CD4-positive, alpha-beta T cell treated with Interleukin-17A for 1 hour (primary cell): ENCODE measurements at places on chromosomes 6 and 20.

DNA sequence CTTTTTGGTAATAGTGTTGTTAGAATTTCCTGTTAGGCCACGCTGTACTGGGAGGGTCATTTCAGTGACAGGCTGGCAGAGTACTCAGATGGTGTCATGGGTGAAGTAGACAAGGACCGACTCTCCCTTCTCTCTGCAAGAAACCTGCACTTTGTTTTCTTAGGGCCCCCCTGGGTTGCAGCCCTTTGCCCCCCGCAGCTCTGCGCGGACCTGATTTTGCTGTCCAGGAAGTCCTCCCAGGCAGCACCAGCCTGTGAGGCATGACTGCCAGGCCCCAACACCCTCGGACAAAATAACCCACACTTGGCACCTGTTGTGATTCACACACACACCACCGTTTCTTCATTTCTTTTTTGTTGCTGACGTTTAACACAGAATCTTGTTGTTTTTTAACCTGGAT, 21.8 kb upstream of the CLDN20 start:
- no peak for DNase-seq

DNA sequence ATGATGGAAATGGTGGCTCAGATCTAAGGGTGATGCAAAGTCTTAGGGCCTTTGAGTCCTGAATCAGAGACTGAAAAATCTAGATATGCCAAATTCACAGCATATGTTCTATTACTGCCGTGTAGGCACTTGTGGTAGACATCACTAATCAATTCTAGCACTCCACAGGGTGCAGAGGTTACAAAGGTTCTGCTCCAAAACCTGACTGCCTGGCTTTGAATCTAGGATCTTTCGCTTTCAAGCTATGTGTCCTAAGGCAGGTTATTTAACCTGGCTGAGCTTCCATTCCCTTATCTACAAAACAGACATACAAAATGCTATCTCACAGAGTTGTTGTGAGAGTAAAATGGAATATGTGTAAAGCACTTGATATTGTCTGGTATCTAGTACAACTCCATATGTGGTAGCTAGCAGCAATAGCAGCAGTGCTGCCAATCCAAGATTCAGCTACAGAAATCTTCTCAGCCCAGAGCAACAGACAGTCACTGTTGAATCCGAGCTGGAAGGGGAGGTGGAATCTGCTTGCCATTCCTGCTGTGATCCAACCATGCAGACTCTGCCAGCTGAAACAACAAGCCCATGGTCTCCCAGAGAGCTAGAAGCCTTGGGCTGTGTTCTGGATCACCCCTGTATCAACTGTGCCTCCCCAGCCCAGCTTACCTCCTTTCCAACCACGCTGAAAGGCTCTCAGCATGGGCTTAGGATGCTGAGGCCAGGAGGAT, 206.9 kb downstream of the TFAP2C start:
- no peak for DNase-seq

GRCh38 chr6:15493437-15494168, 169.2 kb downstream of the DTNBP1 start:
- no peak for DNase-seq

DNA sequence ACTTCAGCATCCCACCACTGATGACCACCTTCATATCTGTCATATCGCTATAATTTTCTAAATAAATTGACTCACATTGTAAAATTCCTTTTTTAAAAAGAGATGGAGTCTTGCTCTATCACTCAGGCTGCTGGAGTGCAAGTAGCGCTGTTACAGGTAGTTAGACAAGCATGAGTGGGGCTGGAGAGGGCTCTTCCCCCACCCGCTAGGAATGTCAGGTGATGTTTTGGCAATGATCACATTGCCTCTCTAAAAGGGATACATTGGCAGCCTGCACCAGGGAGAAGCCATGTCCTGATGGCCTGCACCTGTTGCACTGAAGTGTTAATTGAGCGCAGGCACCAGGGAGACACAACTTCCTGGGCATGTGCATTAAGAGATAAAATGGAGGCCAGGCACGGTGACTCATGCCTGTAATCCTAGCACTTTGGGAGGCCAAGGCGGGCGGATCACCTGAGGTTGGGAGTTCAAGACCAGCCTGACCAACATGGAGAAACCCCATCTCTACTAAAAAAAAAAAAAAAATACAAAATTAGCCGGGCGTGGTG, 16.9 kb upstream of the SLC22A16 start:
- DNase-seq: no peak

DNA sequence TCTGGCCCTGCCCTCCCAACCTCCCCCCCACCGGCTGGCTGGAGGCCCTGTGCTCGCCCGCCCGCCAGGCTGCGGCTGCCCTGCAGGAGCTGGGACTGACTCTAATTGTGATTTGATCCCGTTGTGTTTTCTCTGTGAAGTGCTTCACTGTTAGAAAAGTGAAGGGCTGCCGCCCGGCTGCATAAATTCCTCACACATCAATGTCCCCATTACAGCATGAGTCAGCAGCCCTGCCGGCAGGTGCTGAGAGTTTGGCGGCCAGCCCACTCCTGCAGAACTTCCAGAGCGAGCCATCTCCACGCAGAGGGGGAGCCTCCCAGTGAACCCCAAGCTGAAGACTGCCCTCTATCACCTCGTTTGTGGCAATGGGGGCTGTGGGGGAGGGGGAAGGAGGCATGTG, 137.9 kb downstream of the DLL1 start:
- no peak for DNase-seq

DNA sequence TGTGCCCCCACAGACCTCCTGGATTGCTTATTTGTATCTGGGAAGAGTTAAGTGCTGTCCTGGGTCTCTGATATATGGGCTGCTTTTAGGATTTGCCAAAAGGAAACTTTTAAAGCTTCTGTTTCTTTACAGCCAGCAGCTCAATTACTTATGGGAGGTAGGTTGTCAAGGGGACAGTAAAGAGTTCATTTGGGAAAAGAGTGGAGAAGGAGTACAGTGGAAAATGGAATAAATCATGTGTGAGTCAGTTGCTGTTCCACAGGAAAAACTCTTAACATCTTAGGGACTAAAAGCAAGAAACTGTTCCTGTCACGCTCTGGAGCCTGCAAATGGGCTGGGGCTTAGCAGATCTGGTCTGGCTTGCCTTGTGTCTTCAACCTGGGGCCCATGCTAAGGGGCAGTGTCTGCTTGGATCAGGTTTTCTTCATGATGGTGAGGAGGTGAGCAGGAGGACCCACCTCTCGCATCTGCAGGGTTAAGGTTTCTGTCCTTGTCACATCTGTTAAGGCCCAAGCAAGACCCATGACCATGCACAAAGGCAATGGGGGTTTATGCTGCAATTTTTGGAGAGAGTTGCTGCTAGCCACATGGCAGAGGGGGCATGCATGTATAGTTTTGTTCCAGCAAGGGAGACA, 8.7 kb upstream of the CST1 start:
- DNase-seq: no peak

DNA sequence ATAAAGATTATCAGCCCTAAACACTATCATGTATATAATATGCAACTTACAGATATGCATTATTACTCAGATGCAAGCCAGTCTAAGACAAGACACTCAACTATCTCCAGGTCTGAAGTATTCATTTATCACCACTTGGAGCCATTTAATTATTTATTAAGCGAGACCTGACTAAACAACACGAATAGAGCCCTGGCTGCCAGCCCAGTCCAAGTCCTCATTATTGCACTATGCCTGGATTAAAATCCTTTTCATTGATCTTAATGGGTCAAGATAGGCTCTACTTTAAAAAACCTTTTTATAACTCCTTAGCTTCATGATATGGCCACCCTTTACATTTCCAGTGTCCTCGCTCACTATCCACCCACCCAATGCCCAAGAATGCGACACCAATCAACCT, 183.1 kb upstream of the MARCKS start:
- DNase-seq: no peak

GRCh38 chr6:108778421-108779186, 69.6 kb upstream of the ARMC2 start:
- DNase-seq: no peak

DNA sequence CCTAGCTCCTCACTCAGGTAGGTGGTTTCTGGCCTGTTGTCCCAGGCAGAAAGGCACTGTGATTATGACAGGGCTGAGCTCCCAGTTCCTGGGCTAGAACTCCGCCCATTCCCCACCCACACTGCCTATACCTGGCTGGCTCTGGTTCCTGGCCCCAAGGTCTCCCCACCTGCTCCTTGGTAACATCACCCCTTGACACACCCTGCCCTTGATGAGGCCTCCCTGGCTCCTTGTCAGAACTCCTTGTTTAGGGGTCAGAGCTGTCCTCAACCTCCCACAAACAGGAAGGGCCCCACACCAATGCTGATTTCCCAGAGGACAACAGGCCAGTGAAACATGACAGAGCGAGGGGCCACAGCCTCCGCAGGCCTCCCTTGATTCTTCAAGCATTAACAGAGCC, 15.5 kb upstream of the MYMX start:
- DNase-seq: no peak

GRCh38 chr20:29326376-29327070, 1930.9 kb upstream of the DEFB115 start:
- no peak for DNase-seq

- DNase-seq: no peak
Measured at GRCh38 chr6:152893187-152893586, 89.7 kb downstream of the FBXO5 start.

DNA sequence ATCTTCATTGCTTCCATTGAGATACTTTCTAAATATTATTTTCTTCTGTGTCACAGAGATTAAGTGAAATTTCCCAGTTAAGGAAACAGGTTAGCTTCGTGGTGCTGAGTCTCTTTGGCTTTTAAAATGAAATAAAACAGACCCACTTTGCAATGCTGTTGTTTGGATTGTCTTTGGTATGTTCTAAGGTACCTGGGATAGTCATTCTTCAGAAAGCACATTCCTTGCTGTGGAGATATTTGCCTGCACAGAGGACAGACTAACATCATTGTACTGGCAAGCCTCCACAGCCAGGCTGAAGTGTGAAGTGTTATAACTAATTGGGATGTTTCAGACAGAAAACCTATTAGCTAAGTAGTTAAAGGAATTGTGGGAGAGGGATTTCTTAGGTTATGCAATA, 148.8 kb upstream of the EPHA7 start:
- DNase-seq: no peak

DNA sequence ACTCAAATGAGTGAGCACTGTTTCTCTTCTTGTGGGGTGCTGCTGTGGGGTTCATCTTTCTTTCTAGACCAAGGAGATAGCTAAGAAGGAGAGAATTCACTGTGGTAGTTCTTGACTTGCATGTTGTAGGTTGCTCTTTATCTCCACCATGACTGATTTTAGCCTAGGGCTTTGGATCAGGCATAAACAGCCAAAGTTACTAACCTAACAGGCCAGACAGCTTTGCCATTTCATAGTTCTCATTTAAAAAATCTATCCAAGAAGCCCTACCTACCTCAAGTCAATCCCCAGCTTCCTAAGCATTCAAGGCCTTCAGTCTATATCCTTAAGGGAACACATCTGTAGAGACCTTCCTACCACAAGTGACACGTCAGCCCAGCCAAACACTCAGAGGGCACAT, 107.9 kb upstream of the CARMIL1 start:
- DNase-seq: no peak

DNA sequence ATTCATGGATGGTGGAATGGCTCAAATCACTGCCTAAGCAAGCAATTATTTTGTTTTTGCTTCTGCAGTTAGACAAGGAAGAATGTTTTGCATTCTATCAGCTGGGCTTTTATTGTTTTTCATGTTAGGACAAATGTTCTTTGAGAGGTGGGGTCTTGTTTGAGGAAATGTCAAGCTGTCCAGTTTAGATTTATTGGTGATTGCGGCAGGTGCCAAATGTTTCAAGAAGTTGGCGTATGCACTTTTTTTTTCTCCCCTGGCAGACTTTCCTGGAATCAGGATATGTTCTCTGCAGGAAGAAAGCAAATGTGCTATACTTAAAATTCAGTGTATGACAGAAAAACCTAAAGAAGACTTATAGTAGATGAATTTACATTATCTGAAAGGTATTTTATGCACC, 81.0 kb upstream of the JAG1 start:
- no peak for DNase-seq

DNA sequence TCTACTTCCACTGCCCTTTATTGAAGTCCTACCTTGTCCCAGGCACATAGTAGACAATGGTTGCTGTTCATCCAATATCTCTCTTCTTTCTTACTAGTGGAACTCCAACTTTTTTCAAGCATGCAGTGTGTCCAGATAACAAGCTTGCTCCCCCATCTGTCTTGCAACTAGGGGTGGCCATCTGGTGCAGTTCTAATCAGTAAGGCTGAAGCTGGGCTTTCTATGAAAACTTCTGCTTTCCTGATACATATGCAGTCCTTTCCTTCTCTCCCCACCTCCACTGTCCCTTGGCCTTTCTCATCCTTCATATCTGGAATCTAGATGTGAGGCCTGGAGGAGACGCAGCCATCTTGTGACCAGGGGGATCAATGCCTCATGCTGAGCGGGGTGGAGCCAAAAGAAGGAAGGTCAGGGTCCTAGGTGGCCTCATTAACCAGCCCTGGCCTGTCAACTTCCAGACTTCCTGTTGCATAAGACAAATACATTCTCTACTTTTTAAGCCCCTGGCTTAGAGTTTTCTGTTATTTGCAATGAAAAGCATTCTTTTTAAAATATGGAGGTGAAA, 59.6 kb upstream of the ZFP64 start:
- no peak for DNase-seq

DNA sequence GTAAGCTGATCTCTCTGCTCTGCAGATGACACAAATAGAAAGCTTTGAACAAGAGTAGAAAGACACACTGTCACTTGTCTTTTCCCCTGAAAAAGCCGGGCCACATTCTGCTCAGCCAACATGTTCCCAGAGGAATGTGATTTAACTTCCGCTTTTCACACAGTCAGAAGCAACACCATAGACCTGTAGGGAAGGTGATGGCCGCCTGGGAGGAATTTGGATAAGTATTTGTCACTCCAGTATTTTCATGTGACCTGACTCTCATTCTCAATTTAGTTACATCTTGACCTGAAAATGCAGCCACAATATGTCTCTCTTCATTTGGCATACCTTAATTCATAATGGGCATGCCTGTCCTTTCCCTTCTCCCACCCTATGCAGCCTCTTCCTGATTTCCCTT, 2.0 kb upstream of the GRM1 start:
- DNase-seq: no peak

GRCh38 chr6:15399641-15400470, 154.0 kb downstream of the JARID2 start:
- DNase-seq: no peak

DNA sequence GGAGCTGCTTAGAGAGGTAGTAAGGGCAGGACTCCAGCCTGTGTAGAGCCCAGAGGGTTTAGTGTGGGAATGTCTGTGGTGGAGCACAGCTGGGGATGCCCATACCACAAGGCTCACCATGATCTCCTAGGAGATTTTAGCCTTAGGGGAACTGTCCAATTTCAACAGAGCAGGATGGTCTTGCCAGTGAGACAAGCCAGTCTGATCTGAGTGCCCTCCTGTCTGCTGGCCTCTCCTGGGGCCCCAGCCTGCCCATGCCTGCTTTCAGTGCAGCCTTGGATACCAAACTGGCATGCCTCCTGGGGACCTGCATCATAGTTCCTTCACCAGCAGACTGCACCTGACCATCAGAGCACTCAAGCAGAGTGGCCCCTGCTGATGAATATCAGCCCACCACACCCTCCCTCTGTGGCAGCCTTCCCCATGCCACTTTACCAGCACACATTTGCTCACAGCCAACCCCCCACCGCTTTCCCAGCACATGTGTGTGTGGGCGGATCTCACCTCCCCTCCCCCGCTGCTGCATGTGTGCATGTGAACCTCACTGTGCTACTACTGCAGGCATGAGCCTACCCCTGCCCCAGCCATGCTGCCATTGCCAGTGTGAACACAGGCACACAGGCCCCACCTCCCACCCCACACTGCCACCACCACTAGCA, 7.9 kb upstream of the TREM1 start:
- no peak for DNase-seq
